ENCODE measurements at places on chromosomes 5 and 9.

- DNase-seq = no peak
Measured at GRCh38 chr5:64653766-64654560, 36.3 kb upstream of the SHISAL2B start.

- no peak for DNase-seq
Measured at GRCh38 chr9:35350212-35350611, 139.7 kb upstream of the RUSC2 start.

- DNase-seq = no peak
Measured at GRCh38 chr5:63820577-63820976, 141.7 kb downstream of the HTR1A start.

- DNase-seq = no peak
Measured at GRCh38 chr5:125604104-125604503, 819.1 kb upstream of the GRAMD2B start.

- DNase-seq = no peak
Measured at GRCh38 chr5:73861313-73861988, 235.5 kb downstream of the ARHGEF28 start.

- no peak for DNase-seq
Measured at GRCh38 chr5:78953092-78953800, 31.9 kb downstream of the ARSB start.

DNA sequence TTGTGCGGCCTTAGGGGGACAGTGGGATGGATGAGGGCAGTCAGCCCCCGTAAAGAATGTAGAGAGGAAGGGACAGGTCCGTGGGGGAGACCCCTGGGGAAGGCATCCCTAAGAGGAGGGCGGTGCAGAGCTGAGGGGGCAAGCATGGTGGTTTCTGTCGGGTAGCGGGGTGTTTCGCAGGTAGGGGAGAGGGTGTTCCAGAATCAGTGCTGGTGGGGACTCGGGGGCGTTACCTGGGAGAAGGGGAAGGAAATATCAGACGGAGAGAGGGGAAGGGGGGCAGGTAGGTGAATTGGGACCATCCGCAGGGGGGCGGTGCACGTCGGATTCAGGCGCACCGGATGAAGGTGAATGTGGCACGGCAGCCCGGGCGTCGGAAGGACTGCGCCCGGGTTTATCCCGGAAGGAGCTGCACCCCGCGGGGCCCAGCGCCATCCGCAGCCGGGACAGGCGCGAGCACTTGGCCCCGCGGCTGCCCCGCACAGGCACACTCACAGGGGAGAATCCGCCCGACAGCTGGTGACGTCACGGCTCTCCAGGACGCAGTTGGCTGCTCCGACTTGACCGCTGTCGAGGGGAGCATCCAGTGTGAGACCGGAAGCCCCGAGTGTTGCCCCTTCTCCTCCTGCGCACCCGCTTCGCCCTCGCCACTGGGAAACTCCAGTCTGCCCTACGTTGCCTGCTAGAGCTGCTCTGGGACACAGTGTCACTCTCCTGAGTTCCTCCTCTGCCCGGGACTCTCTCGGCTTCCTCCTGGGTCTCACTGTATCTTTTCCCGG is 1.3 kb downstream of the CD72 start:
- DNase-seq = peak; percentile 22

All from Caco-2 (cell line).